ENCODE measurements at places on chromosomes 3 and 15. TPM values are rescaled to one million over a fixed set of nuclear protein-coding genes. Genes with fewer than 3 reads are reported as not detected.

The ARID3B gene
- total RNA-seq = 9.7 TPM

- no peak for DNase-seq
- no peaks in the 10 kb centered on the region for H3K27me3 ChIP-seq
- H3K27ac ChIP-seq = no peak overlapping the region
- no peaks in the 10 kb centered on the region for H3K36me3 ChIP-seq
- no peaks in the 10 kb centered on the region for H3K4me1 ChIP-seq
Observed at GRCh38 chr3:189324538-189325138, 152.9 kb downstream of the TPRG1 start.

DNA sequence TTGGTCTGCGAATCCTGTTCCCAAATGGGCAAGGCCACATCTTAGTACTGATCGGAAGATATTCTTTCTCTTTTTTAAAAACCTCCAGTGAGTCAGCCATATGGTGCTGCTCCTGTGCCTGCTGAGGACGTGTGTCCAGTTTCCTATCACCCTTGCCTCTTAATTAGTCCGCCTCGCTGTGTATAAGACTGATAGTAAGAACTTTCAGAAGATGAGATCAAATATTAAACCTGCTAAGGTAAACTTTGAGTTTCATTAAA, 612 bp downstream of the UBA5 start:
- H3K27ac ChIP-seq = peak overlapping the region; percentile 93
- peaks cover 31% of the 10 kb centered on the region for H3K4me1 ChIP-seq
- H3K4me3 ChIP-seq = peak overlapping the region; percentile 84
- no peak for DNase-seq

The GABPB1 gene
- total RNA-seq = 14.3 TPM

The ROPN1 gene
- total RNA-seq = not detected

- H3K4me3 ChIP-seq = no peak overlapping the region
- no peaks in the 10 kb centered on the region for H3K36me3 ChIP-seq
- H3K4me1 ChIP-seq = no peaks in the 10 kb centered on the region
Observed at GRCh38 chr3:180058238-180058637, 21.5 kb upstream of the PEX5L start.

GRCh38 chr3:59480486-59480995, 430.7 kb upstream of the CFAP20DC start:
- no peaks in the 10 kb centered on the region for H3K36me3 ChIP-seq
- H3K4me1 ChIP-seq = no peaks in the 10 kb centered on the region
- no peak overlapping the region for H3K4me3 ChIP-seq
- no peak for DNase-seq
- no peaks in the 10 kb centered on the region for H3K27me3 ChIP-seq

The A4GNT gene
- total RNA-seq = not detected

The CCDC71 gene
- 27.3 TPM for total RNA-seq

DNA sequence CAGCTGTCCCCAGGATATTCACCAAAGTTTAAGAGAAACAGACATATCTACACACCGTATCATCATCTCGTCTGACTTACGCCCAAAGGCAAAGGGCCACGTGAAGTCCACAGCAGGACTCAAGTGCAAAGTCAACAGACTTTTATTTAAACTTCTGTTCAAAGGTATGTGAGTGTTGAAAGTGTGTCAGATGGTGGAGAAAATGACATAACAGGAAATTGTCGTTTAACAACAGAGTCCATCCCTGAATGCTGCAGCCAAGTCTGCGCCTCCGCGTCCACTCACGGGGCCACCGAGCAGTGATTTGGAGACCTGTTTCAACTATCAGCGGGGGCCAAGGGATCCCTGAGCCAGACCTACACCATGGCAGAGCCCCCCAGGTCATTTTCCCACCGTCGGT, 165.6 kb downstream of the XXYLT1 start:
- H3K4me3 ChIP-seq = no peak overlapping the region
- H3K27me3 ChIP-seq = no peaks in the 10 kb centered on the region
- H3K4me1 ChIP-seq = no peaks in the 10 kb centered on the region
- no peaks in the 10 kb centered on the region for H3K36me3 ChIP-seq
- H3K27ac ChIP-seq = no peak overlapping the region
- DNase-seq = peak; percentile 61

DNA sequence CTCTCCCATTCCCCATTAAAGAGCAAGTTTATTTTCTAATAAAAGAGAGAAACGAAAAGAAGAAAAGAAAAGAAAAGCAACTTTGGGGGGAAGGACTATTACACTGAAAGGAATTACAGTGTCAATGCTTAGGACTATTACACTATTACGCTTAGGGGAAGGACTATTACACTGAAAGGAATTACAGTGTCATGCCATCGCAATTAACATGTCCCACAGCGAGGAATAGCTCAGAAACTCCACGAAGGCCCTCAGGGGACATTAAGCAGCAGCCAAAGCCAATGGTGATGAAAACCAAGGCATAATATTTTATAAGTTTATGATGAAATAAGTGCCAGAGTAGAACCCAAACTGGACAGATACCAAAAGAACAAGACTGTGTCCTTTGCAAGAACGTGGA, 22.1 kb upstream of the DET1 start:
- DNase-seq = no peak
- H3K4me1 ChIP-seq = no peaks in the 10 kb centered on the region
- no peaks in the 10 kb centered on the region for H3K27me3 ChIP-seq
- no peak overlapping the region for H3K27ac ChIP-seq
- no peaks in the 10 kb centered on the region for H3K36me3 ChIP-seq
